ENCODE measurements at places on chromosomes 3 and 15.
A peak's percentile ranks its signal among the peaks of the same experiment; 100 is the strongest.

DNA sequence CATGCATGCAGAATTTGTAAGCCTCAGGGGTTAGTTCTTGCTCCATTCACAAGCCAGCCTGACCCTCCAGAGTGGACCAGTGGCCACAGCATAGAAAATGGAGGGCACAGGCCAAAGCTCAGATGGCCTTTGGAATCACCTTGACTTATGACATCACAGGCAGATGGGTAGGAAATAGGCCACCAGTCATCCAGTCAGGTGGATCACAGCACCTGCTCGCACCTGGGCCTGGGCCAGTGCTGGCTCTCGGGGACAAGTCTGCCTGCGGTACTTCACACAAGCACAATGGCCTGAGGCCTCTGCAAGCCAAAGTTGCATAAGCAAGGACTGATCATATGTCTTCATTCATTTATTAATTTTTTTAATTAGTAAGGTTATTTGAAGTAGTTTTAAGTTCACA lies 39.3 kb downstream of the PPCDC start:
- no peak for DNase-seq

DNA sequence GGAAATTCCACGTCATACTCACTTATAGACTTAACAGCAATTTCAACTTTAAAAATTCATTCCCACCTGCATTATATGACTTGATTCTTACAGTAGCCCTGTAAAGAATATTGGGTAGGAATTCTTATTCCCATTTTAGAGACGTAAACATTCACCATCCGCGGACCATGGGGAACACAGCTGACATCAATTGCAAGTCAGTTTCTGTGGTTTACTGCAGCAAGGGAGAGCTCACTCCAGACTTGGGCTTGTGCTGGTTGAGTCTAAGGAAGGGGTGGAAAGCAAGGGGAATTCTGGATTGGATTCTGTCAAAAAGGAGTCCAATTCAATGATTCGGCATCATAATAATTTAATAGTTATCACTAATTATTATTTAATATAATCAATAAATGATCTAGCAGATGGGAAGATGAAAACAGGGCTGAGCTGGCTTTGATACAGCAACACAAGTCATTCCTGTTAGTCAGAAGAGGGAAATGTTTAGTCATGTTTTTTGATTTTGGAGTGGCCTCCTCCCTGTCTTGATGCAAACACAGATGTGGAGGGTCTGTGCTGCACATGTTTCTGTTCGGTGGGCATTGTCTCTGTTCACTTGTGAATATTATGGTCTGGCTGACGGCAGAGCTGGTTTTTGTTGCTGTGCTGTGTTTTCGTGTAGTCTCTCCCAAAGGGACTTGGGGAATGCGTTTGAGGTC lies 9.7 kb downstream of the LIPC start:
- DNase-seq: no peak

DNA sequence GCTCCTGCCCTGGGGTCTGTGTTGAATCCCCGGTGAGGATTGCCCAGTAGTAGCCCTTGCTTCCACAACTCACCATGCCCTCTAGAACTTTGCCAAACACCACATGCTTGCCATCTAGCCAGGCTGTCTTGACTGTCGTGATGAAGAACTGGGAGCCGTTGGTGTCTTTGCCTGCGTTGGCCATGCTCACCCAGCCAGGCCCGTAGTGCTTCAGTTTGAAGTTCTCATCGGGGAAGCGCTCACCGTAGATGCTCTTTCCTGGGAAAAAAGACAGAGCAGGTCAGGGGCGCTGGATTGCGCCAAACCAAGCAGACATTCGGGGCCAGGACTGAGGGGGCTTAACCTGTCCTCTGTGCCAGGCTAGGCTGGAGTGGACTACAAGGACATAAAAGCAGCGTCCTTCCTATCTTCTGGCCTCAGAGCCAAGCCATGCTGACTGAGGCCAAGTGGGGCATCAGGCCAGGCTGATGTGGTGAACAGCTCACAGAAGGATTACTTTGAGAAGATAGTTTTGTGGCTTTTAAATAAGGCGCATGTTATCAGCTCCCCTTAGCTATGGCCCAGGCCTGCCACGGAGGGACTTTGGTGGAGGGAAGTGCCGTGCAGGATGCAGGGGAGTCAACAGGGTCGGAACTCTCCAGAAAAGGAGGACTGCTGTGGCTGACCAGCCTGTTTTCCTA lies 5.3 kb downstream of the SNX22 start:
- DNase-seq: no peak

DNA sequence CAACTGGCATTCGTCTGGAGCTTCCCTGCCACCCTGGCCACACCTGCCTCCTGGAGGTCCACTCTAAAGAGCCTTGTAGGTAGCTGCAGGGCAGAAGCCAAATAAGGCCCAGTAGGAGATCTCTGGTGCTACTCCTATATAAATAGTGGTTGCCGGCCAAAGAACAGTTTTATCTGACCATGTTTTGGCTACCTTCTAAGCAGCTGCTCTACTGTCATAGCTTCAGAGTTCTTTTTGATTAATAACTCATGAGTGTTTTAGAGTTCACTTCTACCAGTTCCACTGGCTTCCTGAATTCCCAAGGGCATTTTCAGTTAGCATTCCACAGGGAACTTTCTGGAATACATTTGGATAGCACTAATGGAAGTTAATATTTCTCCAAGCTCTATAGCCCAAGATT lies 154.6 kb downstream of the B3GALNT1 start:
- DNase-seq: no peak

DNA sequence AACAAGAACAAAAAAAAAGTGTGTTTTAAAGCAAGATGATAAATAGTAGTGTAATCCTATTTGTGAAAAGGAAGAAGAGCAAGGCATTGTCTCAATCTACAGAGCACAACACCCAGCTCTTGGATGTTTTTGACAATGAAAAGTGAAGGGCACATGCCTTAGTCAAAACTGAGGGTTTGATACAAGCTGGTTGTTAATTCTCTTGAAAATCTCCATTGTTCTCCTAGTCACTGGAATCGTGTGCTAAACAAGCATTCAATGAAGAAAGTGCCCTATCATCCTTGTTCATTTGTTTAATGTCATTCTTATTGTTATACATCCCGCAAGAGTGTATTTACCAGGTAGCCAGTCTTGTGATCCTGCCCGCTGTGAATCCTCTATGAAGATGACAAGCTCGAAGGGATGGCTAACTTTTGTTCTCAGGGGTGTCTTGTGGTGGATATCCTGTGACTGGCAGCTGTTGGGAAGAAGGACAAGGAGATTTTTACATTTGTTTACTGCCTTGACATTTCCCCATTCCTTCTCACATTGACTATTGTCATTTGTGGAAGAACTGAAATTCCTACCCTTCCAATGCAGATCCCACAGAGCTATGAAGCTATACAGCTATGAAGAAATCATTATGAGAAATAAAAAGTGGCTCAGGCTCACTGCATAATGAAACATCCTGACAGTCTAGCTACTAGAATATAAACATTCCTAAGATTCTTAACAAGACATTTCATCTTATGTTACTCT lies 175.9 kb downstream of the VGLL3 start:
- DNase-seq: no peak

- DNase-seq: peak; percentile 74
Measured at GRCh38 chr3:38458796-38459498, 5.3 kb downstream of the ACVR2B start.

GRCh38 chr15:91366111-91366510 lies 266.1 kb downstream of the SV2B start:
- DNase-seq: no peak

DNA sequence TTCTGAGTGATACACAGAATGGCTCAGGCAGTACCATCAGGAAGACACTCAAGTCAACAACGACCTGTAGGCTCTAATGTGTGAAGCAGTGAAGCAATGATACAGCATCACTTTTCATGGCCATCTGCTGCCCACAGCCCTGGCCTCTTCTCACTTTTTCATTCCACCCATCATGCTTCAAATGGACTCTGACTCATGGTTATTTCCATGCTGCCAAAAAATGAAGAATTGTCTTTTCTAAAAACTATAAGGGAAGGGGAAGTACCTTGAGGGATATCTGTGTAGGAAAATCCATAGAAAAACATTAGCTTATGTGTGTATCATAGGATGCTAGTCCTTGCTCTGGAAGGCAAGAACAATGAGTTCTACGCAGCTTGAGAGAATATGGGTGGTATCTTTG lies 11.5 kb downstream of the HGD start:
- no peak for DNase-seq

DNA sequence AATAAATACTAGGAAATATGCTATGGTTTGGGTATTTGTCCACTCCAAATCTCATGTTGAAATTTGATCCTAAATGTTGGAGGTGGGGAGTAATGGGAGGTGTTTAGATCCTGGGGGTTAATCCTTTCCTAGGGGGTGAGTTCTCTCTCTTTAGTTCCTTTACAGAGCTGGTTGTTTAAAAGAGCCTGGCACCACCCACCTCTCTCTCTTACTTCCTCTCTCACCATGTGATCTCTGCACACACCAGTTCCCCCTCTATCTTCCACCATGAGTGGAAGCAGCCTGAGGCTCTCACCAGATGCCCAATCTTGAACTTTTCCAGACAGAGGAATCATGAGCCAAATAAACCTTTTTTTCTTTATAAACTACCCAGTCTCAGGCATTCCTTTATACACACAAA lies 10.5 kb downstream of the SLC24A5 start:
- no peak for DNase-seq

- no peak for DNase-seq
Measured at GRCh38 chr3:52120556-52121463, 33.4 kb downstream of the POC1A start.

- DNase-seq: no peak
Measured at GRCh38 chr3:64214381-64215018, 10.8 kb downstream of the PRICKLE2 start.

- DNase-seq: no peak
Measured at GRCh38 chr15:64747578-64747977, 27.8 kb downstream of the RBPMS2 start.

GRCh38 chr15:40397688-40398412 lies 7.7 kb upstream of the IVD start:
- no peak for DNase-seq

DNA sequence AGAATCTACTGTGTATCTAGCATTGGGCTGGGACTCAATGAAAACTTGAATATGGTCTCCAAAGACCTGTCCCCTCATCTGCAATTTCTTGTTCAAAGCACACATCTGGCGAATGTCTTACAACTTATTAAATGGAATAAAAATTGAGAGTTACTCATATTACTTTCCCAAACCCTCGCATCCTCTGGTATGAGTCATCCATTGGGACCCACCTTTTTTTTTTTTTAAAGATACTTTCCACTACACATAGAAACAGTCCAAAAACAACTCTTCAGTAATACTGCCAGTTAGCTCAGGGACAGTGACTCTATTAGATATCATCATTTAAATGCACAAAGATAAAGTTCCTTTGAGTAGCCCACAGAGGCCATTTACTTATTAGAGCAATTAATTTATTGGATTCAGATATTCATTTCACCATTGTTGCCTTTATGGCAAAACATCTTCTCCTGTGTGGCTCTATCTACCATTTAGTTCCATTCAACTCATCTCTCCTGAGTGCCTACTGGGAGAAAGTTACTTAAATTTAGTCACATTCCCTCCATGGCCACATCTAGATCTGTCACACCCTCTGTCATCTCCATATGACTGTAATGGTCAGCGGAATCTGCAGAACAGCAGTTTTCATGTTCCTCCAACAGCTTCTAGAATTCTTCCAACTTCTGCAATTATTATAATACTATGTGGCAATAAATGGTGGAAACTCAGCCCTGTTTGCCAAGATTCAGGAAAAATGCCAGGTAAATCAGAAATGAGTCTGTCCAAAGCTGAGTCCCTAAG lies 77.9 kb upstream of the ARHGEF3 start:
- DNase-seq: no peak

DNA sequence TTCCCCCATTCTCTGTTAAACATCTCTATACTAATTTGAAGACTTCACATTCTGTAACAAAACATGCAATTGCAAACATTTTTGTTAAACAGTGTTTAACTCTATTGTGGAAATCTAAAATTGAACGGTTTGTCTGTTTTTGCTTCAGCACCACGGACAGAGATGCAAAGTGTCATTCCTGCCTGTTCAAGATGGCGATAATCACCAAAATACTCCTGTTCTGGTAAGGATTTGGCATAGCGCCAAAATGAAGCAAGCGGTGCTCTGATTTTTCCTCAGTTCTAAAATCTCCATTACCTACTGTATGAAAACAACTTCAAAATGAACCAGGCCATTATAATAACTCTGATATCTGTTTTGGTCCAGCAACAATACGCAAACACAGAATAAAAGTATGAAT lies 129.7 kb upstream of the TUSC7 start:
- no peak for DNase-seq

DNA sequence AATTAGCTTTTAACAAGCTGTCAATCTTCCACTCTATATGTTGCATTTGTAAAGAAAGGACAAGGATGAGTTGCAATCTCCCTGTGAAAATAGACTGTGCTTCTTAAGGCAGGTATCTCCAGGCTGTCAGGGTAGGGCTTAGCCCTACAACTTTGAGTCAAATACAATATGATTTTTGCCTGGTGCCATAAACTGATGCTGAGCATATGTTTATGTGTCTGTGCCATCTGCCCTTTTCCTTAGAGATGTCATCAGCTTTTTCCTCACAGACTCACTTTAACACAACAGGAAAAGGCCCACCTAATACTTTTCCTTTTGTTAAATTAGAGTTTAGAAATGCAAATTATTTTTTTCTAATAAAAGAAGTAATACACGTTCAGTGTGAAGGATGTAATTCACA lies 548.3 kb downstream of the NLGN1 start:
- no peak for DNase-seq

- DNase-seq: no peak
Measured at GRCh38 chr15:48109856-48110531, 10.8 kb upstream of the SLC24A5 start.

- DNase-seq: no peak
Measured at GRCh38 chr15:39095218-39095879, 485.5 kb upstream of the THBS1 start.

DNA sequence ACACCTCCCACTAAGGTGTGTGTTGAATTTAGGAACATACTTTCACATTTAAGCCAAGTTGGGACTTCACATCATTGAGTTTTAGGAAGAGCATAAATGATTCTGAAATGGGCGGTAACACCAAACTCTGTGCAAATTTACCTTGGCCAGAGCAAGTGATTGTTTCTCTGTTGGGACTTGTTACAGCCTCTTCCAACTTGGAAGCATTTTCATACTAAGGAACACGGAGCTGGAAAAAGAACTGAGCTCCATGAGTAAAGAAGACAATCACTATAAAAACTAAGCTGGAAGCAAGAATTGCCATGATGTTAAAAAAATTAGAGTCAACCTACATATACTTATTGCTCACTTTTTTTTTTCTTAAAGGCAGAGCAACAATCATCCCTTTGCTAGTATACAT lies 371.3 kb downstream of the ERC2 start:
- no peak for DNase-seq

GRCh38 chr3:175518459-175518858 lies 659.3 kb downstream of the NAALADL2 start:
- DNase-seq: no peak

GRCh38 chr15:40990789-40991188 lies 37.5 kb downstream of the CHAC1 start:
- DNase-seq: no peak
